ENCODE measurements at places on chromosomes 1 and 21.

DNA sequence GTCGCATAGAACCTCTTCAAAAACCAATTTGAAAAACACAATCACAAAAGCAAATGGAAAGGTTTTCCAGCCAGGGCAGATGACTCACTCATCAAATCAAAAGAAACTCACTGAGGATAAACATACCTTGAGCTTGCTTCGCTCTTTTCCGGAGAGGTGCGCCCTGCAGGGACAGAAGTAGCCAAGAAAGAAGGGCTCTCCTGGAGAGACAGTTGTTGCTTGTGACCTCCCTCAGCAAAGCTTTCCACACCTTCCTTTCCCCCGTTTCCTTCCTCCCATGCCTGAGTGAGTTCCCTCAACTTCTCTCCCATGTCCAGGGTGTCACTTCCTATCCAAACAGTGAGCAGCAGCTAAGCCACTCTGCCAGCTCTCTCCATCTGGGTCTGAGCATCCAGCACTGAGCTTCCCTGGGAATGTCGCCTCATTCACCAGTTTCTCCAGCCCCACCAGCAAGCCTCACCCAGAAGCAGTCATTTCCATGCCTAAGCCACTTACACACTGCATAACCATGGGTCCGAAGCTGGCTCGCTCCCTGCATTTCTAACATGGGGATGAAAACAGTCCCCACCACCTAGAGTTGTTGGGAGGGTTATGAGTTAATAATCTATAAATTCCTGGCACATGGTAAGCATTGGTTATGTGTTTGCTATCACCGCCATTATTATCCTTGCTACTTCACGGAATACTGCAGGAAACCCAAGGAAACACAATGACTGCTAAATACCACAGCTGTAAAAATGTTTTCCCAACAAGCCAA is 75.0 kb downstream of the PTPN14 start:
- DNase-seq = no peak

DNA sequence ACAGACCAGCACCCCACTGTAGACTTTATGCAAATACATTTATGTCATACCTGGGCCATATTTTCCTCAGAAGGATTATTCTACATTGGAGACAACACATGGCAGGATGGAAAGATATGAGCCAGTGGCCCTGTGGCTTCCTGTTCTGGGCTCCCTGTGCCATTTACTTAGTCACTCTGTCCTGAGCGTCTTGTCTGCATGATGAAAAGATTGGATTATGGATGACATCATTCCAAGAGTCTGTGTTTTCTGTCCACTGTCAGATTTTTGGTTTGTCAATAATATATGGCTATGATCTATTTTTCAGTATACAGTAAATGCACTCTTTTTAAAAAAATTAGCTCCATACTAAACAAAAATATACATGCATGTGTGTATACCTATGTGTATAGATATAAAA is 30.8 kb downstream of the IGSF5 start:
- no peak for DNase-seq

DNA sequence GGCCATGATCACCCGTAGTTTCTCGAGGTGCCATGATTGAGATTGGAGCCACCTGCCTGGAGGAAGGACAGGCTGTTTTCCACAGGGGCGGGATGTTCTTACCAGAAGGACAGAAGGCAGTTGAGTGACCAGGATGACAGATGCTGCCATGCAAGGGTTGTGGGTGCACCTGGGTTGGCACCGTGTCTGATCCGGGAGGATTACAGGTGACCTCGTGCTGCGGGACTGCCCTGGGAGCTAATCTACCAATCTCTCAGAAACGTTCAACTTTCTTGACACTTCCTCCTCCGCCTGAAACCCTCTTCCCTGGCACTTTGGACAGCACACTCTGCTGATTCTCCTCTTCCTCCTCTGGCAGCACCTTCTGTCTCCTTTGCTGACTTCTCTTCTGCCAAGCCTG is 13.8 kb upstream of the SLC6A9 start:
- DNase-seq = no peak

- DNase-seq = no peak
Measured at GRCh38 chr1:5415606-5416005, 576.6 kb downstream of the NPHP4 start.

- DNase-seq = no peak
Measured at GRCh38 chr1:240824238-240824637, 212.3 kb upstream of the GREM2 start.

- no peak for DNase-seq
Measured at GRCh38 chr21:39111931-39112550, 71.2 kb downstream of the PSMG1 start.

DNA sequence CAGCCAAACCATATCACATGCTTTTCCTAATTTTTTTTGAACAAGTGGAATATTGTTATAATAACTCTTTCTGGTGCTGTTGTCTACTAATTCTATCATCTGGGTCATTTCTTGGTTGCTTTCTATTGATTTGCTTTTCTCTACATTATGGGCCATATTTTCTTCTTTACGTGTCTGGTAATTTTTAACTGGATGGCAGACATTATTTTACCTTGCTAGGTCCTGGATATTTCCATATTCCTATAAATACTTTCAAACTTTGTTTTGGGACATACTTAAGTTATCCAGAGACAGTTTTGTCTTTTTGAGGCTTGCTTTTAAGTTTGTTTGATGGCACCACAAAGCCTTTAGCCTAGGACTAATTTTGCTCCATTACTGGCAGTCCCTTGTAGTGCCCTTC is 11.3 kb downstream of the HS2ST1 start:
- DNase-seq = no peak

DNA sequence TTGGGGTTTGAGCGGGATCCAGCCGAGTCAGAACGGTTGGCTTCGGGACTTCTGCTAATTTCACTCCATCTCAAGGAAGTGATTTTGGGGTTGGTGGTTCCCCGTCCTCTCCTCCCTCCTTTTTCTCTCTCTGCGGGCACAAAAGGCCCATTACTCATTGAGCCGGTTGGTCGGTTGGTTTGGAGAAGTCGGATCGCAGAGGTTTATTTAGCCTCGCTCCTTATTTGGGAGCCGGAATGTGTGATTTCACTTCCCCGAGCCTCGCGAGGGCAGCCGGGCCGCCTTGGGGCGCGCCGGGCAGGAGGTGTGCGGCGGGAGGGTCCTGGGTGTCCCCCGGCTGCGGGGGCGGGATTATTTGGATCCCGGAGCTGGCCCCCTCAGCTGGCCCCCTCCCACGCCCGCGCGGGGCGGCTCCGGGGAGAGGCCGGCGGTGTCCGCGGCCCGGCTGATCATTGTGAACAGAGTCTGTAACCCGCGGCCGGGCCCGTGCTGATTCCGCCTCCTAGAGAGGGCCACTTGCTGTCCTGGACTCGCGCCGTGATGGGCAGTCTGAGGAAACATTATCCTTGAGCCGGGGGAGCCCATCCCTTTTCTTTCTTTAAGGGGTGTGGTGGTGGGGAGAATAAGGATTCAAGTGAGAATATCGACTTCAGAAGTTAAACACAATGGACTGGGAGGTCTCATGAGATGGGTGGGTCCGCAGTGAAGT is 1.2 kb downstream of the MAPKAPK2 start:
- no peak for DNase-seq

DNA sequence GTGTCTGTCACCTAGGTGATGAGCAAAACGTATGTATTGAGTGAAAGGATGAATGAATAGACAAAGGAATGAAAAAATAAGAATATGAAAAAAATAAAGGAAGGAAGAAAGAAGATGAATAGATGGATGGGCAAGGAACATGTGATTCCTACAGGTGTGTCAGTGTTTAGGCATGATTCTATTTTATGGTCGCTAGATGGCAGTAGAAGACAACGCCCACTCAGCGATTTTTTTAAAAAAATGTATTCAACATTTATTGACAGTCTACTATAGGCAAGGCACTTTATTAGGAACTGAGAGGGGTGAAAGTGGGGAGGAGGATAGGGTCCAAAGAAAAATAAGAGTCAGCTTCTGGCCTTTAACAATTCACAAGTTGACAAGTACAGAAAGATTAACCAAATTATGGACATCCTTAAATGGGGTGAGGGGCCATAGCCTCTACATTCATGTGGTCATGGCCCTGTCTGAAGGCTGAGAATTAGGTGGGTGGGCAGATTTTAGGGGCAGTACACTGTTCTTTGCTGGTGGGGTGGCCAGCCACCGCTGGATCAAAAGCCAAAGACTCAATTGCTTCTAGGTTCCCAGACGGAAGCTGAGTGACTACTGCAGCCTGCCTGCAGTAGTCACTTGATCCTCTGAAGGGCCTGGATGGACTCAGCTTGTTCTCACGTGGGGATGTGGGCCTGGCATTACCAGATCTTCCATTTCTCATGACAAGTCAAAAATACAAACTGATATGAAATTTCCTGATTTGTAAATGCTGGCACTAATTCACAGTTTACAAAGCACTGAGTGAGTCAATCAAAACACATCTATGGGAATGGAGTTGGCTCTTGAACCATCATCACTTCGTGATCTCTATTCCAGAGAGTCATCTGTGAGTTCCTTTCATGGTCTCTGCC is 83.9 kb downstream of the FASLG start:
- no peak for DNase-seq

- DNase-seq = no peak
Measured at GRCh38 chr1:37704966-37705365, 12.7 kb downstream of the CDCA8 start.

- no peak for DNase-seq
Measured at GRCh38 chr1:95246511-95246910, 12.5 kb downstream of the RWDD3 start.

DNA sequence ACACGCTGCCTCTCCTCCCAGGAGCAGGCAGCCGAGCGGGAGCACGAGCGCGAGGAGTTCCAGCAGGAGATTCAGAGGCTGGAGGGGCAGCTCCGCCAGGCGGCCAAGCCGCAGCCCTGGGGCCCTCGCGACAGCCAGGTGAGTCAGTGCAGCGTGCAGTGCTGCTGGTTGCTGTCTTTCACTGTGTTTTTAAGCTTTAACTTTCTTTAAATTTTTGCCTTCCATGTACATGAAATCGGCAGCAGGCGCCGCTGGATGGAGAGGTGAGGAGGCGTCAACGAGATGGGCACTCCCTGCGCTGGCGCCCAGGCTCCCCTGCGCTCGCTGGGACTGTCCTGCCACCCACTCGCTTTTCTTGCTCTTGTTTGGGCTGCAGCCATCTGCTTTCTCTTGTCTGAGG is 60.7 kb upstream of the DIP2A start:
- no peak for DNase-seq

DNA sequence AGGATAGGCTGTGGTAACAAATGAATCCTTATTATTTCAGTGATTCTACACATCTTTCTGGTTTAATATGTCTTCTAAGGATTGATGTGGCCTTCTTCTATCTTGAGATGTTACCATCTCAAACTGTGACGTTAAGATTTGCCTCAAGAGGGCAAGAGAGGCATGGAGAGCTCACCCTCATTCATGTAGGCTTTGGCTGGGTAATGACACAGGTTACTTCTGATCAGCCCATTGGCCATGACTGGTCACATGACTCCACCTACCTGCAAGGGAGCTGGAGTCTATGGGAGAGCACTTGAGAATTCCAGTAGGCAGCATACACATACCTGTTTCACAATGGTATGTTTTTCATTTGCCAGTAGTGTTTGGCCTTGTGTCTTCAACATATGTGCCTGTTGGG is 30.0 kb downstream of the CACHD1 start:
- no peak for DNase-seq

DNA sequence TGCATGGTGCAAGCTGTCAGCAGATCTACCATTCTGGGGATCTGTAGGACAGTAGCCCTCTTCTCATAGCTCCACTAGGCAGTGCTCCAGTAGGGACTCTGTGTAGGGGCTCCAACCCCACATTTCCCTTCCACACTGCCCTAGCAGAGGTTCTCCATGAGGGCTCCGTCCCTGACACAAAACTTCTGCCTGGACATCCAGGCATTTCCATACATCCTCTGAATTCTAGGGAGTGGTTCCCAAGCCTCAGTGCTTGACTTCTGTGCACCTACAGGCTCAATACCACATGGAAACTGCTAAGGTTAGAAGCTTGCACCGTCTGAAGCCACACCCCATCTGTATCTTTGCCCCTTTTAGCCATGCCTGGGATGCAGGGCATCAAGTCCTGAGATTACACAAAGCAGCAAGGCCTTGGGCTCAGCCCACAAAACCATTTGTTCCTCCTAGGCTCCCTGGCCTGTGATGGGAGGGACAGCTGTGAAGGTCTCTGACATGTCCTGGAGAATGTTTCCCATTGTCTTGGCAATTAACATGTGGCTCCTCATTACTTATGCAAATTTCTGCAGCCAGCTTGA is 117.0 kb upstream of the NFIA start:
- DNase-seq = no peak

DNA sequence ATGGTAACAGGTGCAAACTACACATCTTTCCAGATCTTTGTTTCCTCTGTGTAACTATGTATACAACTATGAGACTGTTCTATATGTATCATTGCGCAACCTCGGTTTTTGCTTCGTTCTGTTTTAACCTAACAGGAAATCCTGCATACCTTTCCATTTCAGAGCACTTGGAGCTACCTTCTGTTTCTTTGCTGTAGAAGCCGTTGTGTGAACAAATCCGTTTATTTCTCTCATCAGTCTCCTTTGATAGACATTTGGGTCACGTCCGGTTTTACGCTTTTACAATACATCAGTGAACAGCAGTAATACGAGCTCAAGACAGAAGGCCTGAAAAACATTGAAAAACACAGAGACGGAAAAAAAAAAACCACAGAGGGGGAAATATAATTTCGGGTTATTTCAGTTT is 10.5 kb downstream of the ATP5IF1 start:
- DNase-seq = no peak

Measured in stimulated activated CD4-positive, alpha-beta T cell treated with anti-CD3 and anti-CD28 coated beads, TNF-alpha, amount 100 ng/mL, for 4 hours (primary cell).